ENCODE measurements at places on chromosomes 5 and 9.
A peak's percentile ranks its signal among the peaks of the same experiment; 100 is the strongest.

GRCh38 chr9:93593144-93593658 lies 16.8 kb downstream of the PHF2 start:
- DNase-seq = no peak

- DNase-seq = no peak
Observed at GRCh38 chr5:73902327-73903051, 276.5 kb downstream of the ARHGEF28 start.

GRCh38 chr5:76470976-76471375 lies 67.9 kb downstream of the IQGAP2 start:
- no peak for DNase-seq

GRCh38 chr9:130639866-130640555 lies 24.4 kb upstream of the PRDM12 start:
- no peak for DNase-seq

GRCh38 chr9:107681988-107682387 lies 192.4 kb upstream of the KLF4 start:
- no peak for DNase-seq

- DNase-seq = no peak
Observed at GRCh38 chr5:82396396-82396795, 118.2 kb upstream of the RPS23 start.

- DNase-seq = no peak
Observed at GRCh38 chr9:4119778-4120554, 179.9 kb downstream of the GLIS3 start.

DNA sequence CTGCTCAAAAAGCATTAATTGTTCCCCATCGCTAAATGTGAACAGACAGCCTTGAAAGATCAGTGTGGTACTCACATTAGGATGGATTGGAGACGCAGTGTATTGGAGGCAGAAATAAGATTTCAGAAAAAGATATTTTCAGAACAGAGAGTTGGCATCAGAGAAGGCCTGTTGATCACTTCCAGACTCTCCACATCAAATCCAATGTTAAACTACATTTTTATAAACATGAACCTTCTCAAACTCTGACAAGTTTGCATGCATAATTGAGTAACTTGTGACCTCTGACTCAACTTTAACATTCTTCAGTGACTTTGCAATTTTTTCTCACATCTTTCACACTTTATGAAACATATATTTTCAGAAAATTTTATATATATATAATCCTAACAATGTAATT lies 919.6 kb upstream of the SEMA6A start:
- no peak for DNase-seq

- no peak for DNase-seq
Observed at GRCh38 chr5:93100428-93100827, 480.6 kb downstream of the NR2F1-AS1 start.

DNA sequence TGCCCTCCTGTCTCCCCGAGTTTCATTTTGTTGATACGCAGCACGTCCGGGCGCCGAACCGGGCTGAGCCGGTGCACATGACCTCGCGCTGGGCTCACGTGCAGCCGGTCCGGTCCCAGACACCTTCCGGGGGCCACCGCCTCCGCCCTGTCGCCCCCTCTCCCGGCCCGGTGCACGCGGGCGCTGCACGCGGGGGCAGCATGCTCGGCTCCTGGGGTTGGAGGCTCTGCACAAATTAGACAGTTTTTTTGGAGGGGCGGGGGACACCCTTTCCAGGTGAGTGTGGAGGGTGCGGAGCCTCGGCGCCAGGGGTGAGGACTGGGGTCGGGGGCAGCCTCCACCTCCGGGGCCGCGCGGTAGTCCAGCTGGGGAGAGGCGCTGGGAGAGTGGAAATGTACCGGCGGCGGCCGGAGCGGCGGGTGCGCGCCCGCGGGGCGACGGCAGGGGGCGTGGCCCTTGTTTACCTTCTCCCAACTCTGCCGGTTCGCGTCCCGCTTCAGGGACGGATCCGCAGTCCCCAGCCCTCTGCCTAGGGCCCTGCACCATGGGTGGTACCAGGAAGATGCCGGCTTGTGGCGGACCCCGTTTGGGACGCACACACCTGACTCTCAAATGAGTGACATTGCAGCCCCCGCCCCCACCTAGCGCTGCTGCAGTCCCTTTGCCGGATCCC lies 1.1 kb downstream of the JADE2 start:
- DNase-seq = peak; percentile 40

DNA sequence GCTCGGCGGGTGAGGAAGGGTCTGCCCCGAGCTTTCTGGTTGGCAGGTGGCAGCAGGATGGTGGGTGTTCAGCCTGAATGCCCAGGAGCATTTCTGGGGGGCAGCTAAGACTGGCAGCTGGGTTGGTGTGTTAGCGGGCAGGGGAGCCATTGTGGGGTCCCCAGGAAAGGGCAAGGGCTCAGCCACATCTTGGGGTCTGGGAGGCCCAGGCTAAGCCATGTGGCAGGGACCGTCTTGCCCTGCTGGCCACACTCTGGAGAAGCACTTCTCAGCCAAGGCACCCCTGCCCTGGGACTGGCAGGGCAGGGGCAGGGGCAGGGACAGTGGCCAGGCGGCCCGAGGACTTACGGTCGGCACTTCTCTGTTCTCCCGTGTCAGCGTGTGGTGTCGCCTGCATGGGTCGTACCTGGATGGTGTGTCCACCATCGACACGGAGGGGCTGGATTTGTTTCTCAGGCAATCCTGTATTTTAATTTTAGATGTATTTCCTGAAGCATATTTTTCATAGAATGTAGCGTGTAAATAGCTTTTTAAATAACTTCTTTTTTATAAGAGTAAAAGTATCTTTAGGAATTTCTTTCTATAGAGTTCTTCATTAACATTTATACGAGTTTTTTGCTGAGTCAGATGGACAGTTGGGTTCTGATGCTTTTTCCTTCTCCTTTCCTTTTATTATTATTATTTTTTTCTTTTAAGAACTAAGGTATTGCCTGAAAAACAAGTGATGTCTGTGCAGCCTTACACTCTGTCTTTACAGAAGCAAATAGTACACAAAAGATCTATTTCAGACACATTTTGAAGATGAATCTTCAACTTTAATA lies 102.0 kb downstream of the PHF2 start:
- no peak for DNase-seq

DNA sequence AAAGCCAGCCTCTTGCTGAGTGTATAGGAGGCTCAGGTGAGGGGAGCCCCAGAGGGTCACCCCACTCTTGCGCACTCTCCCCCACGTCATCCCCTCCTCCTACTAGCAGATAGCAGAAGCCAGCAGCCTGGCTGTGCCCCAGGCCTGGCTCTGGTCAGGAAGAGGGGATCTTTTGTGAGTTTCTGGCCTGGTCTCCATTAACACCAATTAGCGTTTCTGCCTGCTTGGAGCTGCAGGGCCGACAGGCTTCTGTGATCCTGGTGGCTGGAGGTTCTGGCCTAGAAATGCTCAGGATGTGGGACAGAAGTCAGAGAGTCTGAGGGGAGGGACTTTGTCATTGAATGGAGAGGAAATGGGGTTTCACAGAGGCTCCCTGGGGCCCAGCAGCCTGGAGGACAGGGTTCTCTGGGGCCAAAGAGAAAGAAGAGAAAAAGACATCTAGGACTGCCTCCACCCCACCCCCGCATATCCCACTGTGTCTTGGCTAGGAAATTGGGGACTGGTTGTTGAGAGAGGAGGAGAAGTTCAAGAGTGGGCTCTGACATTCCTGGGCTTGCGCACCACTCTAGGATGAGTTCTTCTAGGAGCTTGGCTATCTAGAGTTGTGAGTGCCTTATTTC lies 47.5 kb upstream of the ARAP3 start:
- no peak for DNase-seq

GRCh38 chr9:90616806-90617205 lies 25.8 kb downstream of the DIRAS2 start:
- no peak for DNase-seq

- no peak for DNase-seq
Observed at GRCh38 chr5:150184990-150185912, 4.6 kb upstream of the SLC6A7 start.

GRCh38 chr5:119290607-119291006 lies 65.2 kb upstream of the TNFAIP8 start:
- DNase-seq = no peak

GRCh38 chr9:127589955-127590370 lies 22.1 kb upstream of the STXBP1 start:
- DNase-seq = no peak

- no peak for DNase-seq
Observed at GRCh38 chr5:143890487-143890886, 78.5 kb downstream of the HMHB1 start.

GRCh38 chr9:89734600-89735041 lies 129.8 kb downstream of the GADD45G start:
- DNase-seq = no peak

DNA sequence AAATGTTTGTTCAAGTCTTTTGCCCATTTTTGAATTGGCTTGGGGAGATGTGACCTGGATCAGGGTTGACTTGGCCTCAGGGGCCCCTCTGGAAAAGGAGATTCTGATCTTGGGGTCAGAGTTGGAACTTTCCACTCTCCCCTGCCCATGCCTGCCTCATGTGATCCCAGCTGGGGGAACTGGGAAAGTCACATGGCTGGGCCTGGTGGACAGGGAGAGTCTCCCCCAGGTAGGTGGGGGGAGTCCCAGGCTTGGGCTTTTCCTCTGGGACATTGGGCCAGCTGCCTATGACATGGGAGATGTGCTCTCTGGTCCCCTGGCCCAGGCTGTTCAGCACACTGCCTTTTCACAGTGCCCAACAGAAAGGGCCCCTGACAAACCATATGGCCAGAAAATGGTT lies 60.7 kb downstream of the NDST1 start:
- no peak for DNase-seq

GRCh38 chr9:34375901-34376595 lies 650 bp downstream of the MYORG start:
- peak; percentile 26 for DNase-seq

GRCh38 chr9:5455181-5455580 lies 4.8 kb downstream of the CD274 start:
- DNase-seq = no peak

DNA sequence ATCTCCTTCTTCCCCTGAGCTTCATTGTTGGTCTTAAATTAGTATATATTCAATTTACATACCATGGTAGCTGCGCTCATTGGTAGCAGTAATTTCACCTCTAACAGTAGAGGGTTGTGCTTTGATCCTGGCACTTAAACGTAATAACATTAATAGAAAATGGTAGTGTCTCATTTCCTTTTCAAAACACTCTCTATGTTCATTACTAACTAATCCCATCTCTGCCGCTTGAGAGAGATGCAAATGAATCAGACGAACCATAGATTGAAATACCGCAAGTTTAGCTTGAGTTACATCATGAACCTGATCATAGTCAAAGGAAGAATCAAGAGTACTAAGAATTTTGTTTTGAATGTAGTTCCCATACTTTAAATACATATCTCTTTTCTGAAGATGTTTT lies 2.2 kb downstream of the THBS4 start:
- no peak for DNase-seq

- DNase-seq = no peak
Observed at GRCh38 chr5:57492632-57493031, 10.0 kb upstream of the ACTBL2 start.

DNA sequence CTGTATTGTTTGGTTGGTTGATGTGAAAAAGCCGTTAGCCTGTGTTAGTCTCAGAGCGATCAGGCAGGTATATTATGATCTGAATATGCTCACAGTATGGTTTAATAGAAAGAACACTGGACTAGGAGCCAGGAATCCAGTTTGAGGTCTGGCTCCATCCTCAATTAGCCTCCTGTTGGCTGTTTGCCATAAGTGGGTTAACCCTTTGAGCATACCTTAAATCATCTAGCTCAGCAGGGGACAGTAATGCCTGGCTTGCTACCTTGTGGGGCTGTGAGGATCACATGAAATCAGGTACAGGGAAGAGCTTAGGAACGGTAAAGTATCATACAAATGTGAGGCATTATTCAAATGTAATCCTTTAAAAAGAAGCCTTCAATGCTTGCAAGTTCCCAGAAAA lies 104.7 kb downstream of the CMYA5 start:
- DNase-seq = no peak

DNA sequence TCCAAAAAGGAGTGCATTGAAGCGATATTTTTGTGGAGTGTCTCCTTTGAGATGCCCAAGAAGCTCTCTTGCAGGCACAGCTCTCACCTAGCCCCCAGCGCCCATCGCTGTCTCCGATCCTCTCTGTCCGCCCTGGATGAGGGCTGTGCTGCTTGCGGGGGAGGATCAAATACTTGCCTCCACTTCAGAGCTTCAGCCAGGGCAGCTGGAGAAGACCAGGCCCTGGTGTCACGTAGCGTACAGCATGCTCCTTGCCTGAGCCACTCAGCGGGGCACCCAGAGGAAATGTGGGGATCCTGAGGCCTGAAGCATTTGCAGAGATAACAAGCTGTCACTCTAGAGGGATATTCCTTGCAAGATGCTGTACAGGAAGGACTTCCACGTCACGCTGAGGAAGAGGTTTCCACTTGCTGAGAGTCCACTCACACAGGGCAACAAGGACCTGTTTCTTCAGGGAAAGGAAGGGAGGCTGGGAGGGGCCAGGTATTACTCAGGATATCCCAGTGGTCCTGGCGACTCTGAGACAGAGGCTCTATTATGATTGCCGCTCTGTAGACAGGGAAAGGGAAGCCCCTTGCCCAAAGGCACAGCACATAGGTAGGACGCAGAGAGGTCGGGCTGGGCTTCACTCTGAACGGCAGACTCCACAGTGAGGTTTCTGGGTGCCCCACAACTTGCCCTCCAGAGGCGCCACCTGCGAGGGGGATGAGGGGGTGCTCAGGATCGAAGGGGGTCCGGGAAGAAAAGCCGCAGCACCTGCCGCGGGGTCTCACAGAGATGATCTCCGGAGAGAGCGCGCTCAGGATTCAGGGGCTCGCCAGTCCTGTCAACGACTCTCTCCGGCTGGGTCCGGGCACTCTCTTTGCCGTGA lies 64.0 kb downstream of the CRB2 start:
- DNase-seq = no peak

- no peak for DNase-seq
Observed at GRCh38 chr5:130227699-130228098, 323.4 kb downstream of the CHSY3 start.

GRCh38 chr5:167969998-167970397 lies 321.4 kb upstream of the WWC1 start:
- no peak for DNase-seq

DNA sequence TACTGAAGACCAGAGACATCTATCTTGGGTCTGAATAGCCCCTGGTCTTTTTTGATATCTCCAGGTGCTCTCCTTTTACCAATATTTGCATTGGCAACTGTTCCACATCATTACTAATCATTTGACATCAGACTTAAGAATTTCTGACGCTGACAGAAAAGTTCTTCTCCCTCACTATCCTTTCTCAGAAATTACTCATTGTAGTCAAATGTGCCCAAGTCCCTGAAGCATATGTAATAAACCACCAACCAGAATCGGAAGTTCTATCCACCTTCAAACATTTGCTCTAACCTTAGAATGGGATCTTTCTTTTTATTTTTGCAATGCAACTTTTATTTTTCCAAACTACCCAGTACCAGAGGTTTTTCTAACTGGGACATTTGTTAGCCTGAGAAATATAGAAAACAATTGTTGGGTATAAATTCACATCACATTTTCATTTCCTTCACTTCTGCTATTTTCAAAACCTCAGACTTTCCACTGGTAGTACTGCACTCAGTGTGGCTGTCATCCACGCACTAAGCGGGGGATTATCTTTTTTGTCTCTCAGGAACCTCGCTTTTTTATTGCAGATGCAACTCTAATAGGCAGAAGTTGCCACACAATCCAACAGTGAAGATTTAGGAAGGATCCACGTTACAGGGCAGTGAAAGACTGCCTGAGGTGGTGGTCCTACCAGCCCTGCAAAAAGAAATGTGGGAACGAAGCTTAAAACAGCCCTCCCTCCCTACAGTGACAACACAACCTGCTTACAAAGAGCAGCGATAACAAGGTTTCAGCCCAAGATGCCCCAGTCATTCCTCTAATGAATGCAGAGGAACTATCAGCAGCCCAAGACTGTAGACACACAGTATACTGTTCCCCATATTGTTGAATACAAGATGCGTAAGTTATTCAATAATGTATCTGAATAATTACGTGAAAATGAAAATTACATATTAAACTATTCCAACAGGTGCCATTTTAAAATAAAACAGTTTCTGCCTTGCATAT lies 201.2 kb downstream of the EBF1 start:
- DNase-seq = no peak
